ENCODE measurements at places on chromosomes 16 and 17.

GRCh38 chr16:48608871-48609651, 919 bp downstream of the N4BP1 start:
- DNase-seq = no peak

DNA sequence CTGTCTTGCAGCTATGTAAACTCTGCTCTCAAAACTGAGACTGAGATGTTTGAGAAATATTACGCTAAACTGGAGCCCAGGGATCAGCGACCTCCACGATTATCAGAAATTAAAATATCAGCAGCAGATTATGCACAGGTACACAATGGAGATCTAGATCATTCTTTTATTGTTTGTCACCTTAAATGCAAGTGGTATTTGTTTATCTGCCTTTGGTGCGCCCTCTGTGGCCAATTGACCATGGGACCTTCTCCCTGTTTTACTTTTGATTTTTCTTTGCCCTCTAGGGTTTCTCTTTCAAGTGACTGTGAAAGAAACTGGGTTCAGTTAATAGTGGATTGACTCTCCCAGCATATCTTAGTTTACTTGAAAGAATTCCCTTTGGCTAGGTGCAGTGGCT, 42.1 kb downstream of the PRSS54 start:
- DNase-seq = no peak

GRCh38 chr16:85878875-85879274, 20.1 kb upstream of the IRF8 start:
- DNase-seq = peak; percentile 26

DNA sequence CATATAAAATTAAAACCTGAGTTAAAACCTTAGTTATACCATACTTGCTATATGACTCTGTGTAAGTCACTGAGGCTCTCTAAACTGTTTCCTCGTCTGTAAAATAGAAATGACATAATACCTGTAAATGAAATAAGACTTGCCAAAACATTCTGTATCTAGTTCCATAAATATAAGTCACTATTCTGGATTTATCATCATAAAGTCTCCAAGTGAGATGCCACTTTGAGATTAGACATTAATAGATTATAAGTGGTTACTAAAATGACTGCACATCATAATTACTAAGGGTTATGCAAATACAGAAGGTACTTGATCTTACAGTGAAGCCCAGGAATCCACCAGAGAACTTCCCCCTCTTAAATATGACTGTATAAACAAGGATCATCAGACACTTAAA, 12.0 kb upstream of the BRIP1 start:
- DNase-seq = no peak

DNA sequence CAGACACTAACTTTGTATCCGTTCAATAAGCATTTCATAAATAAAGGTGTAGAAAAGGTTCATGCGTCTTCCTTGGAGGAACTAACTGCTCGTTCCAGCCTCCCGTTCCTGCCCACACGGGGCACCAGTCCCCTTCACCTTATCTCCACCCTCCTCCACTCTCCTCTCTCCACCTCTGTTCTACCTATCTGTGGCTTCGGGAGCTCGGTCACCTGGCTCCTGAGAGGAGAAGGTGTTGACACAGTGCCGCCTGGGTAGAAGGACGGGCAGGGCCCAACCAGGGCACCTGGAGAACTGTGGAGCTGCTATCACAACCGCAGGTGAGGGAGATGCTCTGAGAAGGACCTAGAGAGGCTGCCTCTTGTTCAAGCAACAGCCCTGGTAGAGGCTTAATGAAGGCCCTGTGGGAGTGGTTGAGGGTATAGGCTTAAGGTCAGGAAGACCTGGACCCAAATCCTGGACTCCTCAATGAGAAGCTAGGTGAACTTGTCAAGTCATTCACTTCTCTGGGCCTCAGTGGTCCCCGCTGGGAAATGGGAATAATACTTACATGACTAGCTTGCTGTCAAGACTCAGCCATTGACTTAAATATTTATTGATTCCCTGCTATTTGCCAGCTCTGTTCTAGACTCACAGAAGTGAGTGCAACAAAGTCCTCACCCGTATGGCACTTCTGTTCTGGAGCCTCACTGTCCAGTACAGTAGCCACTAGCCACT, 9.6 kb upstream of the MINK1 start:
- DNase-seq = no peak

DNA sequence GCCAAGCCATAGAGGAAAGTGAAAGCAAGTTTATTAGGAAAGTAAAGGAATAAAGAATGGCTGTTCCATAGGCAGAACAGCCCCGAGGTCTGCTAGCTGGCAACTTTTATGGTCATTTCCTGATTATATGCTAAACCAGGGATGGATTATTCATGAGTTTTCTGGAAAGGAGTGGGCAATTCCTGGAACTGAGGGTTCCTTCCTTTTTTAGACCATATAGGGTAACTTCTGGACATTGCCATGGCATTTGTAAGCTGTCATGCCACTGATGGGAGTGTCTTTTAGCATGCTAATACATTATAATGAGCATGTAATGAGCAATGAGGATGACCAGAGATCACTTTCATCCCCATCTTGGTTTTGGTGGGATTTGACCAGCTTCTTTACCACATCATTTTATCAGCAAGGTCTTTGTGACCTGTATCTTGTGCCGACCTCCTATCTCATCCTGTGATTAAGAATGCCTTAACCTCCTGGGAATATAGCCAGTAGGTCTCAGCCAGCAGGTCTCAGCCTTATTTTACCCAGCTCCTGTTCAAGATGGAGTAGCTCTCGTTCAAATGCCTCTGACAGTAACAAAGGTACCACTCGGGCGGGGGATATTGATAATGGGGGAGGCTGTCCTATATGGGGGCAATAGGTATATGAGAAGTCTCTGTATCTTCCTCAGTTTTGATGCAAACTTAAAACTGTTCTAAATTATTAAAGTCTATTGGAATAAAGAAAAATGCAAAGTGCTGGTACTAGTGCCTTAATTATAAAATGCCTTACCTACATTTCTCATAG, 38.9 kb upstream of the HELZ start:
- DNase-seq = no peak

DNA sequence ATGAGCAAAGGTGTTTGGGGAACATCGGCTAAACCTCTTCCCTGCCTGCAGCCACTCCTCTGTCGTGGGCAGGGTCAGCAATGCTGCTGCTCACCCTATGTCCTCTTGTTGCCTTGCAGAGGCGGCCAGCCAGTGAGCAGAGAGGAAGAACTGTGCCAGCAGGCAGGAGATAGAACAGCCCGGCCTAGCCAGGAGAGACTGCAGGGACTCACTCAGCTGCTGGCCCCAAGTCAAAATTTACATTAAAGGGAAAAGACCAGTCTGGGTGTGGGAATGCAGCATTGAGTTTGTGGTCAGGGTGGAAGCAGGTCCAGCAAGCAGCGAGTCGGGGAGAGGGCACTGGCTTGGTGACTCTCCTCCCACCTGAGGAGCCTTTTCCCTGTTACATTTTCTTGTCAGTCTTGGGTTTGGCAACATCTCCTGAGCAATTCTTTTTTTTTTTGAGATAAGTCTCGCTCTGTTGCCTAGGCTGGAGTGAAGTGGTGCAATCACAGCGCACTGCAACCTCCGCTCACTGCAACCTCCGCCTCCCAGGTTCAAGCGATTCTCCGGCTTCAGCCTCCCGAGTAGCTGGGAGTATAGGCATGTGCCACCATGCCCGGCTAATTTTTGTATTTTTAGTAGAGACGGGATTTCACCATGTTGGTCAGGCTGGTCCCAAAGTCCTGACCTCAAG, 22.7 kb downstream of the LIG3 start:
- DNase-seq = peak; percentile 18

- DNase-seq = no peak
These were observed 5.4 kb upstream of the KRT12 start for GRCh38 chr17:40872416-40872815.

DNA sequence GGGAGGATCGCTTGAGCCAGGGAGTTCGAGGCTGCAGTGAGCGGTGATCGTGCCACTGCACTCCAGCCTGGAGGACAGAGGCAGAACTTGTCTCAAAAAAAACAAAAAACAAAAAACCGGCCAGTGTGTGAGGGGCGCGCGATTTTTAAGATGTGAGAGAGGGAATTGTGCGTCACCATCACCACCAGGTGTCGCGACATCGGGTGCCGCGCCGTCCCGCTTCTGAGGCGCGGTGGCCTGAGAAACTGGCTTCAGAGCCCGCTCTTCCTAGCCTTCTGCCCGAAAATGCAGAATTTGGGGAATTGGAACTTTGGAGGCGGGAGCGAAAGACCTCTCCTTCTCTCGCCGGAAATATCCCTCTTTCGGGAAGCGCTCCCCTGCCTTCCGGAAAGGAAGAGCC, 524.8 kb downstream of the KCNJ18 start:
- DNase-seq = no peak

- DNase-seq = no peak
These were observed 633 bp downstream of the ZNF843 start for GRCh38 chr16:31441956-31442355.

- DNase-seq = no peak
These were observed 148.7 kb downstream of the AIPL1 start for GRCh38 chr17:6286233-6286632.
